ENCODE measurements at places on chromosomes 6 and 20. TPM values are rescaled to one million over a fixed set of nuclear protein-coding genes. Genes with fewer than 3 reads are reported as not detected.
A peak's percentile ranks its signal among the peaks of the same experiment; 100 is the strongest.

- no peak for DNase-seq
Observed at GRCh38 chr20:37501940-37502339, 19.1 kb upstream of the NNAT start.

- DNase-seq: no peak
Observed at GRCh38 chr20:15163632-15164031, 826.2 kb upstream of the FLRT3 start.

- peak; percentile 35 for DNase-seq
Observed at GRCh38 chr20:46894971-46895905, 595 bp downstream of the EYA2 start.

DNA sequence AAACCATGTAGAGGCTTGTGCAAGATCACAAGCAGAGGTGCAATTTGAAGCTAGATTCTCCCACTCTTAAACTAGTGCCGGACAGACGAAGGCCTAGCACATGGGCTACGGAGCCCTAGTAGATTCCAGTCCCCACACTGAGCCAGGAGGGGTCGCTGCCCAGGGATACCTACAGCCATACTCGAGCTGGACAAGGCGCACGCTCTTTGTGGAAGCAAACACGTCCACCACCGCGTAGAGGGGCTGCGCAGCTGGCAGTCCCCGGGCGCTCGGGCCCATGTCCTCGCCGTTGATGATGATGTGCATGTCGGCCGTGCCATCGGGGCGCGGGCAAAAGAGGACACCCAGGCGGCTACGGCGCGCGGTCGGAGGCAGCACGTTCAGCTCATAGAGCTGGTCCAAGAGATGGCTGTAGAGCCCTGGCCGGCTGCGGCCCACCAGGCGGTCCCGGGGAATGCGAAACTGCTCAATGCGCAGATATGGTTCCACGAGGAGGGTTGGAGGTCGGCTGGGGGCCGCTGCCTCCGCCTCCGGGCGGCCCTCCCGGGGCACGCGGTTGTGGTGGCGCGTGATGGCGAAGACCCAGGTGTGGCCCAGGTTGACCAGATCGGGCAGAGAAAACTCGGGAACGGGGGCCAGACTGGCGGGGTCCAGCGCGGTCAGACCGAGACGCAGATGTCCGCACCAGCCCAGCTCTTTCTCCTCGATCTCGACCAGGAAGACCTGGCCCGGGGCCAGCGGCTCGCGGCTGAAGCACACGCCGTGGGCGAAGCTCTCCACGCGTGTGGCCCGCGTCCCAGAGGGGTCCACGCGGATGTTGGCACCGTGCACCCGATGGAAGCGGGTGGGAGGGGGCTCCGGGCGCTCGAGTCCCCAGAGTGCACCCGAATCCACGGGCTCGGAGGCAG is 677 bp downstream of the NEURL2 start:
- peak; percentile 82 for DNase-seq

GRCh38 chr6:106469882-106470281 is 109.4 kb downstream of the CRYBG1 start:
- DNase-seq: no peak

- no peak for DNase-seq
Observed at GRCh38 chr6:68975816-68976215, 340.7 kb downstream of the ADGRB3 start.

GRCh38 chr6:119476024-119476423 is 126.5 kb upstream of the MAN1A1 start:
- no peak for DNase-seq

DNA sequence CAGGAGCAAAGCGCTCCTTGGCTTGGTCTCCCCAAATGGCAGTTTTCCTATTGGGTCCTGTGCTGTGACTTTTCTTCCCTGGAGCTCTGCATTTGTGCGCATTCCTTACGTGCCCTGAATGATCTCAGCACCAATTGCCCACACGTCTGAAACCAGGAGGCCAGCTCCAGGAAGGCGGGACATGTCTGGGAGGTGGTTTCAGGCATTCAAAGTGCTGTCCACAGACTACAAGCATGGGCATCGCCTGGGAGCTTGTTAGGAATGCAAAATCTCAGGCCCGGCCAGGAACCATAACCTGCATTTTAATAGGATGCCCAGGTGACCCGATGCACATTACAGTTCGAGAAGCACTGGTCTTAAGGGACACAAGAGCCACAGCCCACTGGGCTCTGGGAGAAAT is 239.6 kb downstream of the ANKRD60 start:
- DNase-seq: no peak

GRCh38 chr20:4147319-4147718 is 132.0 kb upstream of the RNF24 start:
- no peak for DNase-seq

DNA sequence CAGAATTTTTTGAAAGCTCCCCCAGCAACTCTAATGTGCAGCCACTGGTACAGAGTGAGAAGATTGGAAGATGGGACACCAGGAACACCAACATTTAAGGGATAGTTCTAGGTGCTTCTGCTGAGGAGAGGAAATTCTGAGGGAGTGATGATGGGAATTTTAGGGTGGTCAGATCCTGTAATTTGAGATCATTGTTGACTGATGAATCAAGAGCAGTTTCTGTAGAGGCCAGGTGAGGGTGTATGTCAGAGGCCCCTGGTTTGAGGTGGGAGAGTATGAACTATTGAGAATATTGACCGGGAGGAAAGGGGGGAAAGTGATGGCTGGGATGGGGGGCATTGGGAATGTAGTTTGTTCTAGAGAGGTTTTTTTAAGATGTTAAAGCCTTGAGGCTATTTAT is 47.2 kb downstream of the PTPRA start:
- no peak for DNase-seq

- DNase-seq: no peak
Observed at GRCh38 chr20:57504411-57504810, 20.5 kb downstream of the CTCFL start.

- no peak for DNase-seq
Observed at GRCh38 chr6:129860908-129861665, at the start of gene TMEM244. Gene TMEM244, minus strand, starts transcription at chr6:129861315. Its CDS starts 127 bp downstream, at chr6:129861188.

DNA sequence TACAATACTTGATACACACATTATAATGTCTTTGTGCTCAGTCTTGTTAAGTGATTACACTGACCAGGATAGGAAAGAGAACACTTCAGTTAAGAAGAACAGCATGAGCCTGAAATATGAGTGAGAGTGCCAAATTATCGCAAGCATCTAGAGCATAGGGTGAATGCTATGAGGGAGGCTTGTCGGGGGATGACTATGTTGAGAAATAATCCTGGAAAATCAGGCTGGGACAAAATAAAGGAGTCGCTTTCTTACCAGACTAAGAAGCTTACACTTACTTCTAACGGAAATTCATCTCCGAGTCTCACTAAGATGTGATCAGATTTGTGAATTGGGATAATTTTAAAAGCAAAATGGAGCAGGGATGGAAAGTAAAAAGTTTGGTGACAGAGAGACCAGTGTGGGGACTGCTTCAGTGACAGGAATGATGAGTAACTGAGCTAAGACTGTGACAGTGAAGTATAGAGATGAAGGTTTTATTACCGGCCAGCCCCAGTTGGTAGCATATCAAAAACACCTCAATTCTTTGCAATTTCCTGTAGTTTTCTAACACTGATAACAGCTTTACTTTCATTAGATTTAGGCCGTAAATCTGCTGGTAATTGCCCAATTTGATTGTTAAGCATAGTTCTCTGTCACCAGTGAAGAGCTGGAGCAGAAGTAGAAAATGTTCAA is 48.4 kb upstream of the DEFB112 start:
- no peak for DNase-seq

DNA sequence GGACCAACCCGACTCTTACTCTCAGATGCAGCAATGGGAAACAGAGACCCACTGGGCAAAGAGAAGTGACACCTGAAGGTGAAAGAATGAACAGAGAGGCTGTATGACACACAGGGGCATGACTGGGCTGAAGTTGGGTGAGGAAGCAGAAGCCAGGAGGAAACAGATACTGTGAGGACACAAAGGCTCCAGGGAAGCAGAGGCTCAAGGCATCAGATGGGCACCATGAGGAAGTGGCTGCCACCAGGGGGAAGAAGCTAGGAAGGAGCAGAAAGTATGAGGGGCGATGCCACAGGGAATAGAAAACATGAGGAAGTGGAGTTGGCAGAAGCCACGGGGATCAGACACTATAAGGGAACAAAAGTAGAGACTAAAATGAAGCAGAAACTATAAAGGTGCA is 30.9 kb upstream of the OCSTAMP start:
- no peak for DNase-seq

GRCh38 chr6:139522511-139523220 is 148.2 kb upstream of the CITED2 start:
- no peak for DNase-seq

GRCh38 chr20:3239026-3239866 is at the start of gene SLC4A11:
Gene SLC4A11, minus strand, starts transcription at chr20:3239190. Its CDS starts 53 bp downstream, at chr20:3239137.
- peak; percentile 86 for DNase-seq

DNA sequence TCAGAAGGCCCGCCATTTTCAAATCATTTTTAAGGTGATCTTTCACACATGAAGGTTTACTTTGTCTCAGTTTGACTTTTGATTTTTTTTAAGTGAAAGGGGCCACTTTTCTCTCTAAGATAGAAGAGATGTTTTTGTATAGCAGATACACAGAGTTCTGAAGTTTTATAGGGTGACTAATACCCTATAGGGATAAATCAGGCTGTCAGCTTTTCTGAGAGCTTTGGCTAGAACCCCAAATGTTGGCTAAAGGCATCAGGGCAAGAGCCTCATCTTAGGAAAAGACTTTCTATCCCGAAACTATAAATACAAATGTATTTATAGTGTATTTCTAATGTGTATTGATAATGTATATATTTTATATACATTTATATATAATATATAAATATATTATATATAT is 181.4 kb downstream of the TBX18 start:
- DNase-seq: no peak

DNA sequence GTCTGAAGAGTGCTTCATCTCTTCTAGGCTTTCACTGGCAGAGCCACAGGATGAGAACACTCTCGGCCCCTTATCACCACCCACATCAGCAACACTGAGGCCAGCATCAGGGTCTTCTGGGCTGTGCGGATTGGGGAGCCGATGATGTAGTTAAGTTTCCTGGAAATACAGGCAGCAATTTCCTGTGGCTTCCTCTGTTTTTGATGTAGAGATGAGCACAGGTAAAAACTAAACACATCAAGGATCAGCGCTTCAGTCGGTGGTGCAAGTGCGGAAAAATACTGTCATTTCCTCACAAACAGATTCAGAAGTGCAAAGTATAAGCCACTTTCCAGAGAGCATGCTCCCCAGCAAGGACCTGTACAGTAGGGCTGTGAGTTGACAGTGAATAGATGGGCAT is 62.6 kb downstream of the BACH2 start:
- no peak for DNase-seq

- no peak for DNase-seq
Observed at GRCh38 chr6:17031961-17032360, 69.9 kb upstream of the STMND1 start.

DNA sequence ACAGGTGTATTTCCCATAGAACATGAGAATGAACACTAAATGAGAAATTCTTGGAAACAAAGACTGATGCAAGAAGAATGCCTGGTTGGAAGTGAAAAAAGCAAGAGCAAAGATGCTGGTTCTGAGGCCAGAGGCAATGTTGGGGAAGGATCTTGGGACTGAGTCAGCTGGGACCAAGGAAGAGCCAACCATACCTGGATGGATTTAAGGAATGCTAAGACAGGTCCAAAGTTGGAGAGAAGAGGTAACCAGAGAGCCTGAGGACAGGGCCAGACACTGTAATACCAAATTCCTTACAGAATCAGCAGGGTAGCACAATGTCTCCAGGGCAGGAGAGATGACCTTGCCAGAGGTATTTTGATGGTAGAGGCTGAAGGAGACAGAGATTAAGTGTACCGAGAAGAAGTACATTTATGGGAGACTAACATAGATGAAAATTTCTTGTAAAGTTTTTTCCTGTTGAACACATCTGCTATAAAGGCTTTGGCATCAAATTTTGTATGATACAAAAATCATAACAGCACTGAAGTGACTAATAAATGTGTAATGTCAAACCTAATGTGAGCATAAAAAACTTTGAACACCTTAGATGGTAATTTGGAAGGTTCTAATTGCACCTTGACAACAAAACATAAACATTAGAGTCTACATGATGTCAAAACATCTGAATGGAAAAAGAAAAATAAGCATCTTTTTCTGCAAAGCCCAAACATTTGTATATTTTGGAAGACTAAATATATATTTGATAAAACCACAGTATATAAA is 221.7 kb upstream of the MARCKS start:
- DNase-seq: no peak

GRCh38 chr20:46230801-46231282 is 77.5 kb downstream of the CDH22 start:
- DNase-seq: peak; percentile 42

- no peak for DNase-seq
Observed at GRCh38 chr20:58753267-58753921, 60.8 kb downstream of the NPEPL1 start.

GRCh38 chr6:137150072-137150471 is 23.4 kb downstream of the IL22RA2 start:
- no peak for DNase-seq

DNA sequence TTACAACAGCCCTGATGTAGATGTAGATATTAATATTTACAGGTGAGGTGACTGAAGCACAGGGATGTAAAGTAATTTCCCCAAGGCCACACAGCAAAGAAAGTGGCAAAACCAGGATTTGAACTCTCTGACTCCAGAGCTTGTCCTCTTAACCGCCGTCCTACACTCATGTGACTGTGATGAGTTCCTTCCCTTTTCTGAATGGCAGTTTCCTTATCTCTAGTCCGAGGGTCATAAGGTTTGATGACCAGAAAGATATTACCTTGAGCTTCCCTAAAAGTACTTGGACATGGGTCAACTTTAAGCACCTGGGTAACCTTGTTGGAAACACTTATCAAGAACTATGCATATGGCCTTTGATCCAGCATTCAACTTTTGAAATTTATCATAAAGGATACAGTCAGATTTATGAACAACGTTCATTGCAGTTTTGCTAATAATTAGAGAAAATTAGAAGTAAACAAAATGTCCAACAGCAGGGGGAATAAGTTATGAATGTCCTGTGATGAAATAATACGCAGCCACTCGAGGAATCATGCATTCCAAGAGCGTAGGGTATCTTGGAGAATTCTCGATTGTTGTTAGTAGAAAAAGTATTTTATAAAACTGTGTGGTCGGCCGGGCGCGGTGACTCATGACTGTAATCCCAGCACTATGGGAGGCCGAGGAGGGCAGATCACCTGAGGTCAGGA is 2.3 kb upstream of the TLDC2 start:
- no peak for DNase-seq

DNA sequence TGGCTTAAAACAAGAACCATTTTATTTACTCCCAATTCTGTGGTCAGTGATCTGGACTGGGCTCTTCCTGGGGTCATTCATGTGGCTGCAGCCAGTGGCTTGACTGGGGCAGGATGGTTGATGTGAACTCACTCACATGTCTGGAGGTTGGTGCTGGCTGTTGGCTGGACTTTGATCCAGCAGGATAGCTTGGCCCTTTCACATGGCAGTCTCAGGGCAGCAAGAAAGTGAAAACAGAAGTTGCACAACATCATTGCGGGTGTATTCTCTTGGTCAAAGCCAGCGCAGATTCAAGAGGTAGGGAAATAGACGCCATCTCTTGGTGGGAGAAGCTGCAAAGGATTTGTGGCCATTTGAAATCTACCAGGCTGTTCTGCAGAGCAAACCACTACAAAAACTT is 77.2 kb downstream of the MDGA1 start:
- no peak for DNase-seq

GRCh38 chr20:20497242-20497978 is 129.5 kb downstream of the INSM1 start:
- no peak for DNase-seq

CHRNA4 gene
- 0.54 TPM for total RNA-seq

ADA gene
- 9.9 TPM for total RNA-seq

PNPLA1 gene
- total RNA-seq: not detected

HSF2 gene
- 19.3 TPM for total RNA-seq

RUNX2 gene
- 2.6 TPM for total RNA-seq

DEFB132 gene
- total RNA-seq: not detected

WASF1 gene
- total RNA-seq: 13.0 TPM

DEF6 gene
- total RNA-seq: 5.2 TPM

PTCRA gene
- not detected for total RNA-seq

ZC3H12D gene
- 0.81 TPM for total RNA-seq

LST1 gene
- total RNA-seq: not detected
